ENCODE measurements at places on chromosomes 2 and 18.
A peak's percentile ranks its signal among the peaks of the same experiment; 100 is the strongest.

- H3K4me3 ChIP-seq = no peak overlapping the region
- ATAC-seq = no peak
- H3K27me3 ChIP-seq = no peaks in the 10 kb centered on the region
Measured at GRCh38 chr2:101850450-101850849, 141.3 kb upstream of the IL1R2 start.

DNA sequence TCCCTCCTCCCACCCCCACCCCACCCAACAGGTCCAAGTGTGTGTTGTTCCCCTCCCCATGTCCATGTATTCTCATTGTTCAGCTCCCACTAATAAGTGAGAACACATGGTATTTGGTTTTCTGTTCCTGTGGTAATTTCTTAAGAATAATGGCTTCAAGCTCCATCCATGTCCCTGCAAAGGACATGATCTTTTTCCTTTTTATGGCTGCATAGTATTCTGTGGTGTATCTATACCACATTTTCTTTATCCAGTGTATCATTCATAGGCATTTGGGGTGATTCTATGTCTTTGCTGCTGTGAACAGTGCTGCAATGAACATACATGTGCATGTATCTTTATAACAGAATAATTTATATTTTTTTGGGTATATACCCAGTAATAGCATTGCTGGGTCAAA, 12.3 kb upstream of the ASAP2 start:
- ATAC-seq = no peak
- no peak overlapping the region for H3K27ac ChIP-seq
- H3K36me3 ChIP-seq = no peaks in the 10 kb centered on the region
- peaks cover 50% of the 10 kb centered on the region for H3K27me3 ChIP-seq

DNA sequence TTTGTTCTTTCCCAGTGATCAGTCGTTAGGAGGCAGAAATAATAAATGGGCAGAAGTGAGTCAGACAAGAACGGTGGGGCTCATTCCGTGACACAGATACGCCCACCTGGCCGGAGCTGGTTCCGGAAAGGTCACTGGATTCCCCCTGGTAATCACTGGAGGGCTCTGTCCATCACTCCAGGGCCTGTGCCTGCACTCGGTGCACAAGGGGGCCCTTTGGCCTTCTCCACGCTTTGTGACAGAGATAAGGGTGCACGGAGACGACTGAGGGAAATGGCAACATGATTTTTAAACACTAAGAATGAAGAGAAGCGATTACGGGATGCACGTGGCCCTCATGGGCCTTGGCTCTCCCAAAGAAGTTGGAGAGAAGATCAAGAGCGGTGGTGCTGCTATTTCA, 84.4 kb downstream of the PTGR3 start:
- peaks cover 6% of the 10 kb centered on the region for H3K4me1 ChIP-seq
- no peak overlapping the region for H3K27ac ChIP-seq
- no peak overlapping the region for H3K4me3 ChIP-seq
- peaks cover 34% of the 10 kb centered on the region for H3K27me3 ChIP-seq
- H3K36me3 ChIP-seq = no peaks in the 10 kb centered on the region

- no peak for ATAC-seq
- H3K4me3 ChIP-seq = no peak overlapping the region
- no peak overlapping the region for H3K27ac ChIP-seq
- peaks cover 30% of the 10 kb centered on the region for H3K27me3 ChIP-seq
- no peaks in the 10 kb centered on the region for H3K36me3 ChIP-seq
- no peaks in the 10 kb centered on the region for H3K4me1 ChIP-seq
Measured at GRCh38 chr2:238296638-238297457, 8.4 kb upstream of the PER2 start.

DNA sequence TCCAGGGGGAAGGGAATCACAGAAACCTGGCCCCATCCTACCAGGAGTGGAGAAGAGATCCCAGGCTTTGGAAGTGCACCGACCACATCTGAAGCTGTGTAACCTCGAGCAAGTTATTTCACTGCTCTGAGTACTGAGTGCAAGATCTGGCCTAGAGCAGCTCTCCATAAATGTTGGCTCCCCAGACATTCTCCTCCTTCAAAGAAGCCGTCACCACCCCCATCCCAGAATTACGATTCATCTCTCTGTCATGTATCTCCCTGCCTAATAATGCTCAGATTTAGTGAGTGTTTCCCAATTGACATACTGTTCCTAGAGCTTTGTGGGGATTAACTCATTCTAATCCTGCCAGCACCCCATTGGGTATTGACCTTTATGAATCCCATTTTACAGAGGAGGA, 51.7 kb downstream of the TNS1 start:
- ATAC-seq = no peak
- H3K27me3 ChIP-seq = peaks cover 69% of the 10 kb centered on the region
- H3K36me3 ChIP-seq = no peaks in the 10 kb centered on the region
- H3K4me3 ChIP-seq = no peak overlapping the region

DNA sequence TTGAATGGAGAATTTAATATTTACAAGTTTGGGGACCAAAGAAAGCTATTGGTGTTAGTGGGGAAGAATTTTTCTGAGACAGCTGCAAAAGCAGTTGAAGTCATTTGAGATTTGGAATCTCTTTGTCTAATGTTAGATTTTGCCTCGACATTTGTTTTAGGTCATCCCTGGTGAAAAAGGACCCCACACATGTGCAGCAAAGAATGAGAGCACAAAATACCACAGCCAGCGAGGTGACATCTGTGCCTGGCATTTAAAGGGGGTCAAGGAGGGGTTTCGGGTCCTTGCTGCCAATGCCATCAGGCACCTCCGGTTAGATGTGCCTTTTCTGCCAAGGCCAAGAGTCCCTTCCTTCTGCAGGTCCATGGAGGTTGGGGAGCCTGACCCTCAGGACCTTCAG, 173.3 kb downstream of the TRIB2 start:
- H3K27ac ChIP-seq = no peak overlapping the region
- peaks cover 11% of the 10 kb centered on the region for H3K36me3 ChIP-seq
- ATAC-seq = no peak
- H3K27me3 ChIP-seq = peaks cover 6% of the 10 kb centered on the region

- H3K27ac ChIP-seq = no peak overlapping the region
- ATAC-seq = peak; percentile 11
- H3K27me3 ChIP-seq = peaks cover 30% of the 10 kb centered on the region
- H3K4me3 ChIP-seq = peak overlapping the region; percentile 29
- peaks cover 12% of the 10 kb centered on the region for H3K4me1 ChIP-seq
Measured at GRCh38 chr2:178191004-178191508, 3.3 kb upstream of the OSBPL6 start.

DNA sequence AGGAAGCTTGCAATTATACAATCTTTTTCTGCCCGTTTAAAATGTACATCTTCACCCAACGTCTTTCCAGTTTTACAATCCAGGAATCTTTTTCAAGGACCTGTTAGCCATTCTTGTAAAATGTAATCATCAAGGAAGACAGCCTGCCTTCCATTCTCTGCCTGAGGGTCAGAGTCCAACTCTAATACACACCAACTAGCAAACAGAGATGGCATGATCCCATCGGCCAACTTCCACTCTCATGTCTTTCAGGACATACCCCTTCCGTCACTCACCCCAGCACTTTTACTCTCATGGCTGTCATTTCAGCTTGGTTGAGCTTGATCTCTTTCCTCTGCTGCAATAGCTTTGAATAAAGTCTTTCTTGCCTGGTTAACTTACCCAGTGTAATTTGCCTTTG, 172.5 kb upstream of the NETO1 start:
- no peak overlapping the region for H3K27ac ChIP-seq
- H3K4me1 ChIP-seq = peaks cover 8% of the 10 kb centered on the region
- ATAC-seq = no peak
- no peak overlapping the region for H3K4me3 ChIP-seq
- no peaks in the 10 kb centered on the region for H3K27me3 ChIP-seq

- no peak overlapping the region for H3K4me3 ChIP-seq
- ATAC-seq = no peak
- H3K4me1 ChIP-seq = no peaks in the 10 kb centered on the region
- H3K27ac ChIP-seq = no peak overlapping the region
- peaks cover 39% of the 10 kb centered on the region for H3K27me3 ChIP-seq
Measured at GRCh38 chr2:215777465-215778044, 235.8 kb downstream of the MREG start.

DNA sequence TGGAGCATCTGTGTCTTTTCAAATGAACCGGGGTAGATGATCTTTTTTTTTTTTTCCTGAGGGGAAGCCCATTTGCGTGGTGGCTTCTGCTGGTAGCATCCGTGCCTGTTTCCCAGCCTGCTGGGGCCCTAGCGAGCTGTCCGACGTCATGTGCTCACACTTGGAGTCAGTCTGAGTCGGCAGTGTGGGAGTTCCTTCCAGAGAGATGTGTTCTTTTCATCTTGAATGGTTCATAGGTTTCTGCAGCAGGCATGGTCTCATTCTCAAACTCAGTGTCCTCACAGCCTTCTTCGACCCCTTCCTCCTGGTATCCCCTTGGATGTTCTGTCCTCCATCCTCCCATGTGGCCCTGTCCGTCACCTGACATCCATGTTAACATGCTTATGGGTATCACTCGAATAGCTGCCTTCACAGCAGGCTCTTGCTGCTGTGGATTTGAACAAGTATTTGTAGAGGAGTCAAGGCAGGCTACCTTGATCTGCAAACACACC, 51.0 kb downstream of the LDLRAD4 start:
- H3K27me3 ChIP-seq = peaks cover 76% of the 10 kb centered on the region
- ATAC-seq = no peak
- H3K36me3 ChIP-seq = no peaks in the 10 kb centered on the region
- no peaks in the 10 kb centered on the region for H3K4me1 ChIP-seq
- no peak overlapping the region for H3K4me3 ChIP-seq
- no peak overlapping the region for H3K27ac ChIP-seq

GRCh38 chr2:57602733-57603132, 443.9 kb upstream of the VRK2 start:
- no peaks in the 10 kb centered on the region for H3K36me3 ChIP-seq
- peaks cover 4% of the 10 kb centered on the region for H3K4me1 ChIP-seq
- peak; percentile 47 for ATAC-seq
- H3K27ac ChIP-seq = no peak overlapping the region
- H3K4me3 ChIP-seq = no peak overlapping the region
- no peaks in the 10 kb centered on the region for H3K27me3 ChIP-seq

GRCh38 chr2:128930101-128930500, 611.4 kb upstream of the HS6ST1 start:
- no peaks in the 10 kb centered on the region for H3K4me1 ChIP-seq
- no peak overlapping the region for H3K27ac ChIP-seq
- H3K27me3 ChIP-seq = no peaks in the 10 kb centered on the region
- no peak overlapping the region for H3K4me3 ChIP-seq
- no peak for ATAC-seq

- H3K4me1 ChIP-seq = no peaks in the 10 kb centered on the region
- no peak overlapping the region for H3K27ac ChIP-seq
- no peaks in the 10 kb centered on the region for H3K36me3 ChIP-seq
- H3K4me3 ChIP-seq = no peak overlapping the region
- no peaks in the 10 kb centered on the region for H3K27me3 ChIP-seq
- no peak for ATAC-seq
Measured at GRCh38 chr2:1663621-1664020, 80.7 kb downstream of the PXDN start.

DNA sequence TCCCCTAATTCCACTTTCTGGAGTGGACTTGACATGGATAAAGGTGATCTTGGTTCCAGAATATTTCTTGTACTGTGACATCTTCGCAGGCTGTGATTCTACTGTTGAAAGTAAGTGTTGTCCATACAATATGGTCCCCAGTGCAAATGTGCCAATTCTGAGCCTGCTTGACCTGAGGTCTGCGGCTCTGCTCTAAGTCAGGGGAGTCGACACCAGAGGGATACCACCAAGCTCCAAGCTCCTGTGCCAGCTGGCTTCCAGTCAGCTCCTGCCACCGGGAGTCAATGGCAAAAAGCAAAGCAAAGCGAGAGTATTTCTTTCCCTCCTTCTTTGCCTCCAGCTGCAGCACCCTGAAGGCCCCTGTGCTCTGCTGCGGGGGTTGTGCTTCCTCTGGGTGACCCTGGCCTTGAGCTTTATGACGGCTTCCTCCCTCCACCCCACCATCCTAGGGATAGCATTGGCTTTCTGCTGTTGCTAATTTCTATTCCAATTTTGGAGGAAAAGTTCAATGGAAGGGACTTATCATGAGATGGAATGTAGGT, 50.4 kb downstream of the SLC35F5 start:
- no peak overlapping the region for H3K27ac ChIP-seq
- H3K4me1 ChIP-seq = no peaks in the 10 kb centered on the region
- H3K27me3 ChIP-seq = no peaks in the 10 kb centered on the region
- no peak overlapping the region for H3K4me3 ChIP-seq
- H3K36me3 ChIP-seq = no peaks in the 10 kb centered on the region

DNA sequence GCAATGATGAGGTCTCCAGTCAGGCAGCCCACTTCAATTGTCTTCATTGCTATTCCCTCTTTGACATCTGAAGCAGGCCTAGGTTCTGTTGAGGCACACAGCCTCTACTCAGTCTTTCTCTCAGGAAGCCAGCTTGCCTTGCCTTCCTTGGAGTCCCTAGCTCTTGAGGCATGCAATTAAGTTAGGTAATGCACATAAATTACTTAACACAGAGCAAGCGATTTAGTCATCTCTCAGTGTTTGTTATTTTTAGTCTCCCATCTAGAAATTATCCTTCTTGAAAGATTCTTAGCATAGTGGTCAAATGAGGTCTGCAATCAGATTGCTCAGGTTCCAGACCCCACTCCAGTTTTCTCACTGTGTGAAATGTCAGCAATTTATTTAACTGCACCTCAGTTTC, 32.0 kb downstream of the SULT1C4 start:
- peaks cover 21% of the 10 kb centered on the region for H3K27me3 ChIP-seq
- H3K27ac ChIP-seq = no peak overlapping the region
- H3K36me3 ChIP-seq = peaks cover 8% of the 10 kb centered on the region
- no peak for ATAC-seq
- no peak overlapping the region for H3K4me3 ChIP-seq

- H3K36me3 ChIP-seq = no peaks in the 10 kb centered on the region
- H3K27ac ChIP-seq = no peak overlapping the region
- H3K4me1 ChIP-seq = no peaks in the 10 kb centered on the region
- no peak overlapping the region for H3K4me3 ChIP-seq
- ATAC-seq = no peak
Measured at GRCh38 chr2:17362956-17363355, 155.3 kb downstream of the RAD51AP2 start.

GRCh38 chr2:149355716-149356422, 25.5 kb downstream of the LYPD6 start:
- no peaks in the 10 kb centered on the region for H3K27me3 ChIP-seq
- no peaks in the 10 kb centered on the region for H3K4me1 ChIP-seq
- no peak overlapping the region for H3K4me3 ChIP-seq
- H3K36me3 ChIP-seq = no peaks in the 10 kb centered on the region
- H3K27ac ChIP-seq = no peak overlapping the region

DNA sequence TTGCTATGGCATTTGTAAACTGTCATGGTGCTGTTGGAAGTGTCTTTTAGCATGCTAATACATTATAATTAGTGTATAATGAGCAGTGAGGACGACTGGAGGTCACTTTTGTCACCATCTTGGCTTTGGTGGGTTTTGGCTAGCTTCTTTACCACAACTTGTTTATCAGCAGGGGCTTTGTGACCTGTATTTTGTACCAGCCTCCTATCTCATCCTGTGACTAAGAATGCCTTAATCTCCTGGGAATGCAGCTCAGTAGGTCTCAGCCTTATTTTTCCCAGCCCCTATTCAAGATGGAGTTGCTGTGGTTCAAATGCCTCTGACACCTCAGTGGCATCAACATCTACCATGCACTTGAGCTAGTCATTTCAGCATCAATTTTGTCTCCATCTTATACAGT, 29.7 kb downstream of the LYPD6 start:
- peaks cover 16% of the 10 kb centered on the region for H3K27me3 ChIP-seq
- no peaks in the 10 kb centered on the region for H3K4me1 ChIP-seq
- H3K27ac ChIP-seq = no peak overlapping the region
- no peak overlapping the region for H3K4me3 ChIP-seq
- H3K36me3 ChIP-seq = no peaks in the 10 kb centered on the region

- H3K4me3 ChIP-seq = no peak overlapping the region
- H3K36me3 ChIP-seq = no peaks in the 10 kb centered on the region
- no peak for ATAC-seq
- H3K27ac ChIP-seq = no peak overlapping the region
Measured at GRCh38 chr2:207775473-207775872, 5.8 kb upstream of the FZD5 start.

All from stimulated activated memory B cell treated with anti-CD40 and anti-IgM and Interleukin-4, amounts not matched to agents 10 μg/mL and 1 μg/mL and 100 μg/mL, for 72 hours (primary cell).